CD4-positive, alpha-beta T cell treated with Interleukin-4 for 1 hour (primary cell): ENCODE measurements at places on chromosomes 1 and 21.

DNA sequence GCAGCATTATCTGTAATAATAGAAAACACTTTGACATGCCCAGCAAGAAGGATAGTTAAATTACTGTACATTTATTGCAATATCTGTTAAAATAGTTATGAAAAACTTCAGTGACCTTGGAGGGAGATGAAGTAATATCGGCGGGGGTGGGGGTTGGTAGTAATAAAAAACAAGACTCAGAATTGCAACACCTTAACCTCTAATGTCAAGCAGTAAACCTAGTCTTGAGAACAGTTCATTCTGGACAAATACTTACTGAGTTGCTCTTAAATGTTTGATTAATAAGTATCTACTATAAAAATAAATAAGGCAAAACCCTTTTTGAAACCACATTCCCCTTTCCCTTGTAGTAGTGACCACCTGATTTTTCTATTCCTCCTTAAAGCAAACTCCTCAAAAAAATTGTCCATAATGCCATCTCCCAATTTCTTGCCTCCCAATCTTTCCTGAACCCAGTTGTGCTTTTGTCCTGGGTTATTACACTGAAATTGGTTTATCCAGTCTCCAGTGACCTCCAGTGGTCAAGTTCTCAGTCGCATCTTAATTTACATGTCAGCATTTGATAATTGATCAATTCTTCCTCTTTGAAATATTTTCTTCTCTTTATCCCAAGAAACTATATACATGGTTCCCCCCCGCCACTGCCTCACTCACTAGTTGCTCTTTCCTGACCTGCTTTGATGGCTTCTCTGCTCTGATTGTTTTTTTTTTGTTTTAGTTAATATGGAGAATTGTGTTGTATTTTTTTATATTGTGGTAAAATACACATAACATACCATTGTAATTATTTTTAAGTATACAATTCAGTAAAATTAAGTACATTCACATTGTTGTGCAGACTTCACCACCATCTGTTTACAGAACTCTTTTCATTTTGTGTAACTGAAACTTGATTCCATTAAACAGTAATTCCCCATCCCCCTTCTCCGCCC, 36.8 kb downstream of the RAP1A start:
- DNase-seq, result no peak

- DNase-seq, result no peak
These were observed 250.0 kb downstream of the FAF1 start for GRCh38 chr1:50710099-50710498.

DNA sequence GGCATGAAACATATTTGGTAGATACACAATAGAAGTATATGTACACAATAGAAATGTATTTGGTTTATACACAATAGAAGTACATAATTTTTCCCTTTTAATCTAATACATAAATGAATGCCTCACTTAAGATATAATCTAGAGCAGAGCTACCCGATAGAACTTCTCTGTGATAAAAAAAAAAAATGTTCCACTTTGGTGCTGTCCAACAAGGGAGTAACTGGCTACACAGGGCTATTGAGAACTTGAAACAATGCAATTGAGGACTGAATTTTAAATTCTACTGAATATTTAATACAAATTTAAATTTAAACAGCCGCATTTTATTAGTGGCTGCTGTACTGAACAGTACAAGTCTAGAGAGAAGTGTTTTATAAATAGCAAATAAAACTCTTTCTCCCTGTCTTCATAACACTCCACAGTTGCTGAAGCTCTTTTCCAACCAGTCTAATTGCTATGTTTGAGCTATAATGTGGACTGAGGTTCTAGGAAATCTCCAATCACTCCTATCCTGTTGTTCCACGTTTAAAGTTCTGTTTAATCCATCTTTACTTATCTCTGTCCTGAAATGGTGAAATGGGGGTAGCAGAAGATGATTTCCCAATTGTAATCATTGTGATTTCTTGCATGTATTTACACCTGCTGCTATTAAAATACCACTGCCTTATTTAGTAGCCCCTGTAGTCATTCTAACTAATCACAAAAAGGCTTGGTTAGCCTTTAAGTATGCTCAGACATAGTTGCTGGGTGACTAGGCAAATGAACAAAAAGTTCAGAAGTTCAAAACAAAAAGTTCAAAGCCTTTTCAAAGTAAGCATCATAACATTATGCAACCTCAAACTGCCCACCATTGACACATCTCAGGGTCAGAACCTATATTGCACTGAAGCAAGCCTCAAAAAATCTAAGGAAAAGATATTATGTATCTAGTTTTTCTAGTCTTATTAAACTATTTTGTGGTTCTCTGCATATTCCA, 192.3 kb upstream of the C1orf87 start:
- no peak for DNase-seq

DNA sequence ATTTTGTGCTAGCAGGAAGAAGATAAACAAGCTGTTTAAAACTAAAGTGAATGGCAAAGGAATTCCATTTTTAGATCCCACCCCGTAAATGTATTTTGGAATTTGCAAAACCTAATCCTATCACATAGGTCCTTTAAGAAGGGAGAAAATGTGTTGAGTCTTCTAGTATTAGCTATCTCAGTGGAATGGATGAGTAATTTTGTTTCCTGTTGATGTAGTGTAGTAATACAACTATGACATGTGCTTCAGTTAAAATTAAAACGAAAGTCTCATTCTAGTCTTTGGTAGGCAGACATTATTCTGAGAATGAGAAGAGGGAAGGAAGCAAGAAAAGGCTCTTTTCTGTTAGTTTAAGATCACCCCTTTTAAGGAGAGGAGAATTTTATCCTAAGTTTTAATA, 265.9 kb upstream of the C1orf105 start:
- DNase-seq, result peak; percentile 42

DNA sequence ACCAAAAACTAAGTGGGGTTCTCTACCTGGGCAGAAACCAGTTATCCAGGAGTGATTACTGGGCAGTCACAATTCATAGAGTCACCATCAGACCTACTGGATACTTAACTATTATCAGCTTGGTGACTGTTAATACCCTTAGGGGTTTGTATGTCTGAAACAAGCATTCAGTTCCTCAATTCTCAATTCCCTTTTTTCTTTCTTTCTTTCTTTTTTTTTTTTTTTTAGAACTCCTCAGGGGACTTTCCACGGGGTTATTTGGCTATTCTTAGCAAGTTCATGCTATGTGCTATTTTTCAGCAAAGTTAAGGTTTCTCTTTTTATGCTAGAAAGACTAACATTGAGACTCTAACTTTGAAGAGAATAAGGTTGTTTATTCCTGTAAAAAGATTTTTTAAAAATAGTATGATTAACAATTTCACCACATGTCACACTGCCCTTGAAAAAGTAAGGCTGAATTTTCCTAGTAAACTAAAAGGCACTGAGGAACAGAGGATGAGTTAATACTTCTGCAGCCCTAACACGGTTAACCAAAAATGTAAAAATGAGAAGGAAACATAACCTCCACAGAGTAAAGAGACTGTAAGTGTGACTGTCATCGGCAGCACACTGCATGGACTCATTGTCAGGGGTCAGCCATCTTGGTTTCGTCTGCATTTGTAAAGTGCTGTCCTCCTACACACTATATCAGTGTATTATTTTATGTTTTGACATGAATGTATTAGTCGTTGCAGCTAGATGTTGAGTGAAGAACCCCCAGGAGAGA, 310.2 kb downstream of the NTNG1 start:
- no peak for DNase-seq

DNA sequence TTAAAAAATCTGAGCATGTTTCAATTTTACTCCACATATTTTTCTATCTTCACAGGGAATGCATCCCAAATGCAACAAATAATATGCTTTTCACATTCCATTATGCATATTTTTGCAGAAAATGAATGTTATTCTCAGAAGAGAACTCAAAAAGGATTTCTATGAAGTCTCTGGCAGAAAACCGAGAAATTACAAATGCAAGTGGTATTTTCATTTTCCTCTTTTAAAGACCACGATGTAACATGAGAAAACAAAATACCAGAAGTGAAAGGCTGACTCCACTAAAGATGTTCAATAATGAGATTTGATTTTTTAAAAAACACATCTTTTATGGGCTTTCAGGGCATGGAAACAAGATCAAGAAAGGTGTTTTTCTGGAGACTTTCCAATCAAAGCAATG, 5.0 kb upstream of the PDC start:
- DNase-seq, result no peak

- DNase-seq, result no peak
These were observed 57.1 kb downstream of the ZC3H11B start for GRCh38 chr1:219555806-219556205.

DNA sequence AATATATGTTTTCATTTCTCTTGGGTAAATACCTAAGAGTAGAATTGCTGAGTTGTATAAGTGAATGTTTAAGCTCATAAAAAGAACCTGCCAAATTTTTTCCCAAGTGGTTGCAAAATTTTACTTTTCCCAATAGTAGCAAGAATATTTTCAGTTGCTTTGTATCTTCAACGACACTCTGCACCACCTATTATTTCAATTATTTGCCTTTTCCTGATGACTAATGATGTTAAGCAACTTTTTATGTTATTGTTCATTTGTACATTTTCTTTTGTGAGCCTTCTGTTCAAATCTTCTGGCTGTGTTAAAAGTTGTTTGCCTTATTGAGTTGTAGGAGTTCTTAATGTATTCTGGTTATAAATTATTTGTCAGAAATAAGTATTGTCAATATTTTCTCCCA, 299.1 kb upstream of the NRIP1 start:
- no peak for DNase-seq

GRCh38 chr1:6880951-6881690, 95.9 kb downstream of the CAMTA1 start:
- DNase-seq, result no peak

GRCh38 chr1:76186554-76187170, 112.1 kb downstream of the ST6GALNAC3 start:
- no peak for DNase-seq

GRCh38 chr1:236179634-236180033, 37.3 kb downstream of the GPR137B start:
- DNase-seq, result no peak

DNA sequence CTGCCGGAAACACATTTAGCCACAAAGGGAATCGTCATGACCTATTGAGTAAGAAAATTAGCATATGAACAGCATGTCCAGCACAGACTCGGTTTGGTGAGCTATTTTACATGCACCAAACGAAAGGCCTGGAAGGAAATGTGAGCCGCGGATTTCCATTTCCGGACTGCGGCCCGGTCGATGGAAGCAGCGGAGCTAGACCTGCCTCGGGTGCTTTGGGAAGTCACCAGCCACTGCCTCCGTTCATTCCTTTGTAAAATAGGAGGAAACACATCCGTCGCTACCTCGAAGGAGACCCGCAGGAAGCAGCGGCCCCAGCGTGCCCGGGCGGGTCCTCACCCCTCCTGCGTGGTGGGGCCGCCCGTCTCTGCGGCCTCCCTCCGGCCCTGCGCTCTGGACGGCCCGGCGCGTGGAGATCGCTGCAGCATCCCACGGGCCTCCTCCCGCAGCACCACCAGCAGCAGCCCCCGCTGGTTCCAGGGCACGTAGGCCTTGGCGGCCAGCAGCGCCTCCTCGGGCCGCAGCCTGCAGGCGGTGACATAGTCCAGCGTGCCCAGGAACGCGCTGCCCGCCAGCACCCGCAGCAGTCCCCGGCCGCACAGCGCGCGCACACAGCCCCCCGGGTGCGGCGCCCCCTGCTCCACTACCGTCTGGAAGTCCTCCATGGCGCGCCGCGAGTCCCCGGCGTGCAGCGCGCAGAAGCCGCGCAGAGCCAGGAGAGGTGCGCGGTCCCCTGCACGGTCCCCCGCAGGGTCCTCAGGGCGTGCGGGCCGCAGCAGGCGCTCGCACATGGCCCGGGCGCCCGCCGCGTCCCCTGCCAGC, 12.1 kb downstream of the TTC34 start:
- no peak for DNase-seq

DNA sequence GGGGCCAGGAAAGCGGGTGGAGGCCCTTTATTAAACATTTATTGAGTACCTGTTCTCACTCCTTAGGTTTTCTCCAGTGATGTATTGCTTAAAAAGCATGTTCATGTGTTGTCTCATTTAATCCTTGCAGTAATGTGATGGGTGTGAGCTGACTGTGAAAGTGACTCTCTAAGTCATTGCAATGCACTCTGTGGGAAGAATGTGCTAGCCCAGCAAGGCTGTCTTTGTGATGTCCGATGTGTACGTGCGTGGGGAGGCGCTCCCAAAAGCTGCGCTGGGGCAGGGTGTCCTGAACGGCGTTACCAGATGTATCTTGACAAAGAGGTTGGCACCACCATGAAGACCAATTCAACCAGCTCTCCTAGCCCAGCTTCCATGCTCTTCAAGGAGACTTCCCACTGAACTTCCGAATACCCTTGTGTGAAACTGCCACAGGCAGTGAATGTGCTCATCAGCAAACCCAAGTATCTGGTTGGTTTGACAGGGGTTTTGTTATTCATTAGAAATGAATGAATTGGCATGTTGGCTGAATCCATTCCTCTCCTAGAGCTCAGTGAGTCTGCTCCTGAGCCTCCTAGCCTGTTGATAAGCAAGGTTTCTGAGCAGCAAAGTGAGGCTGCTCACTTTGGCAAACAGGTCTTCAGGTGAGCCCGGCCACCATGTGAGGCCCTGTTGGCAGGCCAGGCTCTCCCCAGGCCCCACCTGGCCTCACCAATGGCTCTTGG, 28.0 kb downstream of the NUAK2 start:
- DNase-seq, result no peak

GRCh38 chr21:46662765-46663500, 27.5 kb downstream of the PRMT2 start:
- DNase-seq, result no peak

GRCh38 chr1:29256979-29257804, 20.9 kb downstream of the PTPRU start:
- DNase-seq, result no peak

- DNase-seq, result no peak
These were observed 7.1 kb upstream of the SSBP3 start for GRCh38 chr1:54413295-54413694.

DNA sequence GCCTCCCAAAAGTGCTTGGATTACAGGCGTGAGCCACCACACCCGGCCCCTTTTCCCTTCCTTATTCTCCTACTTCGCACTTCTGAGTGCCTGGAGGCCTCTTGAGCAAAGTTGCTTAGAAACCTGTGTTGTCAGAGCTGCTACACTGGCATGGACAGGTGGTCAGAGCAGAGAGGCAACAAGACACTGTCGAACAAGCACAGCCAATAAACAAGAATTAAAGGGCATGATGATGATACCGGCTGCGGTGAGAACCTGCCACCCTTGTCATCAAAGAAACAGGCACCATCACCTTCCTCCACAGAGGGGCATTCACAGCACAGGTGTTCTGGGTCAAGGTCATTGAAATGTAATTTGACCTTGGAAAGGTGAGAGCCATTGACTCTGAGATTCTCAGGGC, 23.3 kb downstream of the STUM start:
- DNase-seq, result no peak

DNA sequence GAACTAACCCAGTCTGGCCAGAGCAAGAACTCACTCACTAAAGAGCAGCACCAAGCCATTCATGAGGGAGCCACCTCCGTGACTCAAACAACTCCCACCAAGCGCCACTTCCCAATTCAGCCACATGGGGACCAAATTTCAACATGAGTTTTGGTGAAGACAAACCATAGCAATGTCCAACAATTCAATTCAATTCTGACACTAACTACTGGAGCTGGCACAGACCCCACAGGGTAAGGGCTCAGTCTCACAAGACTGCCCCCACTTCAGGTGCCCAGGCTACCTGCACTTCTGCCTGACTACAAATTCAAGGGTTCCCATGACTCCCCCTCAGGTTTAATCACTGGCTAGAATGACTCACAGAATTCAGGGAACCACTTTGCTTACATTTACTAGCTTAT, 48.8 kb upstream of the RAP1A start:
- DNase-seq, result peak; percentile 42

- DNase-seq, result no peak
These were observed 120.0 kb downstream of the TGFBR3 start for GRCh38 chr1:91765880-91766443.
